ENCODE measurements at places on chromosomes 2 and 18. TPM values are rescaled to one million over a fixed set of nuclear protein-coding genes. Genes with fewer than 3 reads are reported as not detected.

The DHRS9 gene
- total RNA-seq = not detected

DNA sequence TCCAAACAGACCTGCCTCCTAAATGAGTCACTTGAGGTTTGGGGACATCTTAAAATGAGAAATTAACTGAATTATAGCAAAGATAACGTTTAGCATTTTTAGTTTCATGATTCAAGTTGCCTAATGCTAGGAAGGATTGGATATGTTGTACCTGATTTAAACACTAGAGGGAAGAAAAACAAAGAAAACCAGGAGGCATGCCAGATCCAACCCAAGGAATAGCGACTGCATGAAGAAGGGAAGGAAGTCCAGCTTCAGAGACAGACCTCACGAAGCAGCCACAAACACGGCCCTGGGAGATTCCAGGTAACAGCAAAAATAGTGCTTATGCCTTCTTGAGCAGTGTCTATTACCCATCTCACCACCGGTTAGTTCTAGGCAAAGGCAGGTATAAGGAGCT, 499.9 kb upstream of the SPHKAP start:
- H3K4me3 ChIP-seq = no peak overlapping the region
- H3K36me3 ChIP-seq = no peaks in the 10 kb centered on the region
- no peak overlapping the region for H3K27ac ChIP-seq

GRCh38 chr2:100653449-100654035, 90.7 kb downstream of the PDCL3 start:
- peaks cover 24% of the 10 kb centered on the region for H3K4me1 ChIP-seq
- no peaks in the 10 kb centered on the region for H3K27me3 ChIP-seq
- no peak for DNase-seq

DNA sequence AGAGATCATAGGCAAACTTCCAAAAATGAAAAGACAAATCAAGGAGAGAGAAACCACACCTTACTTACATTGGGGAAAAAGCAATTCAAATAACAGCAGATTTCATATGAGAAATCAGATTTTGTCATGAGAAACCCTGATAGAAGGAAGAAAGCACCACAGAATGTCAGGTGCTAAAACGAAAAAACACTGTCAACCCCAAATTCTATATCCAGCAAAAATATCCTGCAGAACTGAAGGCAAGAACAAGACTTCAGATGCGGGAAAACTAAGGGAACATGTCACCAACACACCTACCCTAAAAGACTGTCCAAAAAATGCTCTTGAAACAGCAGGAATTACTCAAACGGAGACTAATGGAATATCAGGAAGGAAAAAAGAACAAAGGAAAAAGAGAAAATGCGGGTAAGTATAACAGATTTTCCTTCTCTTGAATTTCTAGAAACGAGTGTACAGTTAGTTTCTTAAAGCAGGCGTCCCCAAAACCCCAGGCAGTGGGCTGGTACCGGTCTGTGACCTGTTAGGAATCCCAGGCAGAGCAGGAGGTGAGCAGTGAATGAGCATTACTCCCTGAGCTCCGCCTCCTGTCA, 7.3 kb upstream of the ID2 start:
- peaks cover 39% of the 10 kb centered on the region for H3K4me1 ChIP-seq
- no peaks in the 10 kb centered on the region for H3K36me3 ChIP-seq
- H3K4me3 ChIP-seq = no peak overlapping the region
- no peaks in the 10 kb centered on the region for H3K27me3 ChIP-seq
- DNase-seq = no peak

DNA sequence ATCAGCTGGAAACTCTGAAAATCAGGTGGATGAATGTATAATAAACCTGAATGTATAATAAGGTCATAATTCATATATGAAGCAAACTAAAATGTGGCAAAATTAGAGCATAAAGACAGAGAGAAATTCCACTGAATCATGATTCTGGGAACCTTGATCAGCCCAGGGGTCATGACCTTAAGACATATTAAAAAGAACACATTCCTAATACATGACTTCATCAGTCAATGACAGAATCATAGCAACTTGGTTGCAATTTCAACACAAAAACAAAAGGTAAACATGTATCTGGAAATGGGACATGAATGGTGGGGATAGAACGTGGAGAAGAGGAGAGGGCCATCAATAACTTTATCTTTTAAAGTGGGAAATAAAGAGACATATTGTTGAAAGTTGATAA, 17.6 kb downstream of the AFF3 start:
- no peaks in the 10 kb centered on the region for H3K36me3 ChIP-seq
- no peak overlapping the region for H3K4me3 ChIP-seq
- DNase-seq = no peak
- H3K4me1 ChIP-seq = no peaks in the 10 kb centered on the region
- no peak overlapping the region for H3K27ac ChIP-seq
- no peaks in the 10 kb centered on the region for H3K27me3 ChIP-seq

- H3K27ac ChIP-seq = peak overlapping the region; percentile 70
- peak; percentile 45 for DNase-seq
- peaks cover 20% of the 10 kb centered on the region for H3K4me1 ChIP-seq
- H3K27me3 ChIP-seq = no peaks in the 10 kb centered on the region
These were observed 24.5 kb upstream of the HPCAL1 start for GRCh38 chr2:10278029-10278762.
